Fibroblast of the conjunctiva (primary cell): ENCODE measurements at places on chromosomes 11 and 22.

- DNase-seq: no peak
These were observed 732.9 kb downstream of the NELL1 start for GRCh38 chr11:21402274-21402673.

DNA sequence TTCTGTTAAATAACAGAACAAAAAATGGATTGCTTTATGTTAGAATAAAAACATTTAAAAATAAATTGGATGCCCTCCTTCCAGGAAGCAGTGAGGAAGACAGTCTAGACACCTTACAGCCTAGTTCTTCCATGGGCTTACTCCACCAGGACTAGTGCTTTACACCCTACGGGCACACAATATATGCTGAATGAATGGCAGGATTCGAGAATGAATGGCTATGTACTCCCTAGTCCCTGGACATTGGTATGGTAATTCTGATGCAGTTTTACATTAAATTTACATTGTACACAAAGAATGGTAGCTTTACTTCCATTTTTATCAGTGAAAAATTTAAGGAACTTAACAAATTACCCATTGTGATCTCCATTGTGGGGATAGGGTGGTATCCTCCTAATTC, 16.7 kb downstream of the TMEM218 start:
- DNase-seq: no peak

DNA sequence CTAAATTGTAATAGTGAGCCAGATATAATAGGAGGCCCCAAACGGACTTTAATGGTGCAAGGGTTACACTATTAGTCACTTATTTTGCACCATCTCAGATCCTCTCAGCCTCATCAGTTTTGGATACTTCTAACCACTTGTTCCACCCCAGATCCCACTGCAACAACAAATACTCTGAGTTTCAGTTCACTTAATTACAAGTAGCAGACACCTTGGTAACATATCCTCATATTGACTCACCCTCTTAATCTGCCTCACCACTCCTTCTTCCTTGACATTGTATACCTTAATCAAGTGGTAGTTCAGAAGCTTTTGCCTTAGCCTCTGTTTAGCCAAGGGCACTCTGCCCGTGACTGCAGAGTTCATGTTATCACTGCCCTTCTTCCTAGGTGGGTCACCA, 256.1 kb upstream of the UBASH3B start:
- DNase-seq: no peak

- no peak for DNase-seq
These were observed 43.2 kb upstream of the ACCSL start for GRCh38 chr11:44004452-44005062.

- no peak for DNase-seq
These were observed 8.3 kb upstream of the NCR3LG1 start for GRCh38 chr11:17343257-17343656.

- no peak for DNase-seq
These were observed 375.6 kb upstream of the C11orf87 start for GRCh38 chr11:109046284-109046992.

- DNase-seq: no peak
These were observed at the start of gene NEFH for GRCh38 chr22:29479417-29480261. NEFH (plus strand) TSS chr22:29480218; CDS start chr22:29480263, 45 bp downstream.

DNA sequence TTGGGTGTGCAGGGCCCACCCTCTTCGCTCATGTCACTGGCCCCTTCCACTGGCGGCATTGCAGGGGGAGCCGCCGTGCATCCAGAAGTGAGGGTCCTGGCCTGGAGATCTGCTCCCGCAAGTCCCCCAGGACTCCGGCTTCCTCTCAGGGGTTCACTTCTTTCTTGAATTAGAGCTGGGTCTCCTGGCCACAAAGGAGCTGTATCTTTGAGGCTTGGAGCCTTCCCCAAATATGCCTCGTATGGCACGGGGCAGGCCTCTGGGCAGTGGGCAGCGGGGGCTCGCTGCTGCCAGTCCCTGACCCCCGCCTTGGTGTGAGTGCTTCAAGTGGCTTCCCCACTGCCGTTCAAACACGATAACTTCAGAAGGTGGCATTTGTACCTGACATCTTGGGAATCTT, 7.4 kb upstream of the IFITM3 start:
- no peak for DNase-seq

DNA sequence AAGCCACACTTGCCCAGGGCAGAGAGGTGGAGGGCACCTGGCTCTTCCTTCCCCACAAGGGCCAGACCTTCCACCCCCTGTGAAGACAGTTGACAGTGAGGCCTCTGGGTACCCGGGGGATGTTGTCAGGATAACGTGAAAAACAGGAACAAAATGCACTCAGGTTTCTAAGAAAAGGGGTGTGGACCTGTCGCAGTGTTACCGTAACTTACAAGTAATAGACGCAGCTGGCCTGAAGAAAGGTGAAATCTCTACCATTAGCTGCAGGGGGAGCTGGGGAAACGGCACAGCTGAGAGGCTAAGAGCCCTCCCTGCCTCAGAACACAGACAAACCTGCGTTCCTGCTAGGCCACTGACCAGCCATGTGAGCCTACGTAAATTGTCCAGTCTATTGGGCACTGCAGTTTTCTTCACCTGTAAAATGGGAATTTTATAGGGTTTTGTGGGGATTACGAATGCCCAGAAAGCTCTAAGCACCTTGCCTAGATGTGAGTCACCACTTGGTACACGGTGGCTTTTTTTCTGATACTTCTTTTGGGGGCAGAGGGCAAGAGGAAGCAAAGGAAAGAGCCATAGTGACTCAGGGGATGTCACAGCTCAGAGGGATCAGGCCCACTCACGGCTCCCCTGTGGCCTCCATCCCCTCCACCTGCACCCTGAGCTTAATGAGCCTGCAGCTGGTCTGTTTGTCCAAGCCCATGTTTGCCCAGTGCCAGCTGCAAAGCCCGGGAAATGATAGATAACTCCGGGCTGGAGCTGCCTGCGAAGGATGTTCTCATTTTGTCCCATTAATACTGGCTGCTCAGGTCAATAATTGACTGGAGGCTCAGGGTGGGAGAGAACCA, 18.4 kb upstream of the CABP7 start:
- no peak for DNase-seq
